Kidney glomerular epithelial cell (primary cell): ENCODE measurements at places on chromosomes 7 and 10.

GRCh38 chr7:77540402-77540822, 3.3 kb downstream of the PTPN12 start:
- no peak for DNase-seq

GRCh38 chr10:23608926-23609325, 170.1 kb downstream of the OTUD1 start:
- DNase-seq: peak; percentile 64

DNA sequence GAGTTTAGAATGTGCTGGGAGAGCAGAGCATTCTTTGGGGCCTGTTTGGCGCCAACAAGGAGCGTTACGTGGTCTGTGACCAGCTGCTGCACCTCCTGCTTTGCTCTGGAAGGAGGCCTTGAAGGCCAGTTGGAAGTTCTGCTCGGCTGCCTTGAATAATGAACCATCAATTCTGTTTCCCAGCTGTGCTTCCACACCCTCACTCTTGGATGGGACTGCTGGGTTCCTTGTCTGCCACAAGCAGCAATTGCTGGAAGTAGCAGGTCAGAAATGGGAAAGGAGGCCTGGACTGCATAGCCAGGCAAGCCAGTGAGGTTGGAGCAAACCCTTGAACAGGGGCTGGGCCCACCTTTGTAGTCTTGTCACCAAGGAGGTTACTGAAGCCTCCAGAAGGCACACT, 86.6 kb upstream of the INSYN2A start:
- DNase-seq: no peak

DNA sequence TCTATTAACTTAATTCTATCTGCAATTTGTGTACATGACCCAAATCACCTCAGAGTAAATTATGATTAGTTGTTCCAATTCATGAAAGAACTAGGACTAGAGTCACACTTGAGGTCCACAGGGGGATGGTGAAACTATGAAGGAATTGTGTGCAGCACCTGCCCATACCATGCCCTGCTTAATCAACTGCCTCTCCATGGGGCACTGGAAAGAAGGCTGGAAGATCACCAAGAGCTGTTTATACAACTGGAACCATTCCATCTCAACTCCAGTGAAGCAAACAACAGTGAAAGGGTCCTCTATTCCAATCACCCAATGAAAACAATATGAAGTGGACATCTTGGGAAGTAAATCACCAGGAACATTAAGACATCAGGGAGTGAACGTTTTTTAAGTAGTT, 98.7 kb upstream of the SEMA3D start:
- no peak for DNase-seq

GRCh38 chr10:70913893-70914240, 25.5 kb upstream of the PCBD1 start:
- DNase-seq: no peak

GRCh38 chr10:107409522-107409921, 245.0 kb upstream of the SORCS1 start:
- DNase-seq: peak; percentile 51

GRCh38 chr10:34163075-34163905, 651.8 kb downstream of the PARD3 start:
- DNase-seq: no peak

DNA sequence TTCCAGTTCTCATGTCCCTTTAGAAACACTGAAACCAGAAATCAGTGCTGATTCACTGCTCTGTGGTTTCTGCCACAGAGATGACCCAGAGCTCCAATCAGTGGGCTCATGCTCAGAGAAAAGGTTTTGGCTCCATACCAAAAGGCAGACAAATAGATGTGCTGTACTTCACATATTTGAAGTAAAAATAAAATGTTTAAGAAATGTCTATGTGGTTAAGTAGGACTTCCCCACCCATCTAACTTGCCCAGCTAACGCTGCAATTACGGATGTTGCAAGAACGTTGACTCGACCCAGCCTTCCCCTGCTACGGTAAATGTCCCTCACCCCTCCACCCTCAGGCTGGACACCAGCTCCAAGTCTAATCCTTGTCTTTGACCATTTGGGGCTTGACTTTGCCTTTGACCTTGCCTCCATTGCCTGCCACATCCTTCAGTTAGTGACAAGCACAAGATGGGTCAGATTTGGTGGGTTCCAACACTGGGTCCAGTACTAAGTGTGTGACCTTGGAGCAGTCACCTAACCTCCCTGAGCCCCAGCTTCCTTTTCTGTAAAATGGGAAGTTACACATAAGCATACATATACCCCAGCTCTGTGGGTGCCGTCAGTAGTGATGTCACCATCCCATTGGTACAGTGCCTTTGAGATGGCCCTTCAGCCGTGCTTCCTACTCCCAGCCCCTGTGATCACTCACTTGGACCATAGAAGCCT, 95.8 kb downstream of the CHST15 start:
- DNase-seq: peak; percentile 98

GRCh38 chr7:85561706-85562105, 374.9 kb upstream of the SEMA3D start:
- DNase-seq: no peak

GRCh38 chr7:125256446-125256845, 326.8 kb upstream of the POT1 start:
- DNase-seq: peak; percentile 68

DNA sequence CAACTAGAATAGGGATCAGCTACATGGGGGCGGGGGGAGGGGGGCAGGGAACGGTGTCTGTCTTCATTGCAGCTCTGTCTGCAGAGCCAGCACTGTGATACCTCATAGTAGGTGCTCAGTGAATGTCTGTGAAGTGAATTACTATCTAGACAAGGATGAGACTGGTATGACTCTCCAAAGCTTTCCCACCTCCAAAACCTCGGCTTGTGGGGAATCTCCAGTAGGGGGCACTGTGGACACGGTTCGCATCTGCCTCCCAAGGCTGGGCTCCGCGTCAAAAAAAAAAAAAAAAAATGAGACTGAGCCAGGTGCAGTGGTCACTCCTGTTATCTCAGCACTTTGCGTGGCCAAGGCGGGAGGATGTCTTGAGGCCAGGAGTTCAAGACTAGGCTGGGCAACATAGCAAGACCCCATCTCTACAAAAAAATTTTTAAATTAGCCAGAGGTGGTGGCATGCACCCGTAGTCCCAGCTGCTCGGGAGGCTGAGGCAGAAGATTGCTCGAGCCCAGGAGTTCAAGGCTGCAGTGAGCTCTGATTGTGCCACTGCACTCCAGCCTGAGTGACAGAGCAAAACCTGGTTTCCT, 9.6 kb downstream of the TRIM56 start:
- DNase-seq: peak; percentile 35

DNA sequence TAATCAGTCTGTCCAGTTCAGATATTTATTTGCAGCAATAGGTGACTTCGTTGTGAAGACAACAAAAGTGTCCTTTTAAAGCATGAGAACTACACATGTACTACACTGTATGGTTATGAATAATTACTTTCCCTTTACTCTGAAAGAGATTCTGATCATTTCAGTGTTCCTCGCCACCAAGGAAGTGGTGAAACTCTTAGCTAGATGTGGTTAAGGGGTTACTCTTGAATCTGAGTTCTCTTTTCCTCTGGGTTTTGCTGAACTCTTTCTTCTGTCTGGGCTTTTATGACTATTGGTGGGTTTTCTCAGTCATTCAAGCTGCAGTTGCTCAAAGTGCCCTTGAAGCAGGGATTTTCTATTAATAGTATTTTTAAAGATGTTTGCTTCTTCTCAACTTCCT, 127.9 kb upstream of the SEM1 start:
- no peak for DNase-seq

DNA sequence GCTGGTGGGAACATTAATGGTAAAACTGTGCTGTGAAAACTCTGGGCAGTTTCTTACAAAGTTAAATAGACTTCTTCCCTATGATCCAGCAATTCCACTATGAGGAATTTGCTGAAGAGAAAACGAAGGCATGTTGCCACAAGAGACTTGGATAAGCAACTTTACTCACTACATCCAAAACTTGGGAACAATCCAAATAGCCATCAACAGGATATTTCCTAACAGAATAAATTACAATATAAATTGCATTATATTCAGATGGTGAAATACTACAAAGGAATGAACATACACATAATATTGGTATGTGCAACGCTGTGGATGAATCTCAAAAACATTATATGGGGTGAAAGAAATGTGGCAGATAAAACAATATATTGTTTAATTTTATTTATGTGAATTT, 21.4 kb upstream of the MKI67 start:
- DNase-seq: no peak

DNA sequence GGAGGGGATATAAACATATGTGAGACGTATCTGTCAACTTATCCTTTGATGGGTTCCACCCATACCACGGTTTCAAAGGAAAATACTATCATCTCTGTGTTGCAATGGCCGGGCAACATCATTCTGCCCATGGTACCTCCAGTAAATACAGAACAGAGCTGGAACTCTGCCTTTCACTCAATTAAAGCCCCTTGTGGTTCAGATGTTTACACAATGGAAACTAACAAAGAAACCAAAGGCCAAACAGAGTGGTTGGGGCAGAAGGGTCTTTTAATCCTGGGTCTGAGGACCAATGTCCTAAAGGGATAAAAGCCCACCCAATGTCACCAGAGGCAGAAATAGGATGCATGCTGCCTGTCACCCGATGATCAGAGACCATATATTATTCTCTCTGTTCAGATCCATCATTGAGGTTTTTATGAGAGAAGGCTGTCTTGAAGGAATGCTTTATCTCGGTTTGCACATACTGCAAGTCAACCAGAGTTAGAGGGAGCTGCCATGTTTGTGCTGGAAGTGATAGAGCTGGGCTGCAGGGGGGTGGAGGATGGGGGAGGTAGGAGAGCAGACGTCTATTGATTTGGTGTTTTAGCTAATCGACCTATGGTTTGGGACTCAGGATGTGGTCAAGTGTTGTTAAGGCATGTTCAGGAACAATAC, 105.4 kb upstream of the FRMD4A start:
- DNase-seq: no peak

DNA sequence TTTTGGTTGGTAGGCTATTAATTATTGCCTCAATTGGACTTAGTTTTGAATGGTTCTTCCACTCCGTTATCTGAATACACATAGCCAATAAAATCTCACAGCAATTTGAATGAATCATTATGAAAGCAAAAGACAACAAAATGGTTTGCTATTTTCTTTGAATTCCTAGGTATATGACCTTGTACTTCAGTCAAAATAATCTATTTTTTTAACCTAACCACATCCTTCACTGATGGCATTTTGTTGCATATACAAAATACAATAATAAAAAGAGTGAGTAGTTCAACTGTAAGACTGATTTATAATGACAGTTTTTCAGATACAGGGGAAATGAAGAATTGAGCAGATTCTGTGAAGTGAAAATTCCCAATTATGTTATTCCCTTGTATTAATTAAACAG, 433.1 kb downstream of the HTR7 start:
- peak; percentile 70 for DNase-seq

- no peak for DNase-seq
Measured at GRCh38 chr7:76347710-76348109, 11.1 kb downstream of the YWHAG start.

GRCh38 chr7:25864943-25865751, 286.9 kb upstream of the NFE2L3 start:
- no peak for DNase-seq

- peak; percentile 61 for DNase-seq
Measured at GRCh38 chr10:117186832-117187615, 10.3 kb upstream of the KCNK18 start.

GRCh38 chr7:34759477-34760125, 101.6 kb downstream of the NPSR1 start:
- DNase-seq: peak; percentile 52

DNA sequence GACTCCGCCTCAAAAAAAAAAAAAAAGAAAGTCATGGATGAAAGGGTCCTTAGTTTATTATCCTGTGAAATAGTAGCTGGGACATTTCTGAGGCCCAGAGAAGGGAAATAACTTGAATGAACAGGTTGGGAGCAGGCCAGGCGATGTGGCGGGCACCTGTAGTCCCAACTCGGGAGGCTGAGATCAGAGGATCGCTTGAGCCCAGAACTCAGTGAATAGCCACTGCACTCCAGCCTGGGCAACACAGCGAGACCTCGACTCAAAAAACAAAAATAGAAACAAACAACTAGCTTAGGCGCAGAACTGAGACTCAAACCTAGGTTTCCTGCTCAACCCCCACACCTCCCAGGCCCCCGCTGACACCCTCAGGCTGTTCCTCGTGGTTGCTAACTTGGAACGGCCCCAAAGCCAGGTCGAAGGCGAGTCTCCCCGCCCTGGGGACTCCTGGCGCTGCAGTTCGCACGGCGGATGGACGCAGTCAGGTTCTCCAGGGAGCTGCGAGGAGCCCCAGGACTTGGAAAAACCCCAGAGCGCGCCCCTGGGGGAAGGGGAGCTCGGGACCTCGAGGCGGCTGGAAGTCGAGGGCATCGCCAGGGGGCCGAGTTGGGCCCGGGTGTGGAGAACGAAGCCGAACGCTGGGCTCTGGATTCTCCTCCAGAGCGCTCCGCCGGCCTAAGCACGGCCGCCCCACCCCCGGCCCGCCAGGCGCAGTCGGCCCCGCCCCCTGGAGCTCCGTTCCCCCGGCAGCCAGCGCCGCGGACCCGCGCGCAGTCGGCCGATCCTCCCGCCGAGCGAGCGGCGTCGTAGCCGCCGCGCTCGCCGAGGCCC, at the start of gene STOX1:
Gene STOX1 (plus strand): TSS at position 768 of the 828 bp plus-strand sequence. CDS start 93 bp downstream, outside the sequence.
- DNase-seq: no peak

DNA sequence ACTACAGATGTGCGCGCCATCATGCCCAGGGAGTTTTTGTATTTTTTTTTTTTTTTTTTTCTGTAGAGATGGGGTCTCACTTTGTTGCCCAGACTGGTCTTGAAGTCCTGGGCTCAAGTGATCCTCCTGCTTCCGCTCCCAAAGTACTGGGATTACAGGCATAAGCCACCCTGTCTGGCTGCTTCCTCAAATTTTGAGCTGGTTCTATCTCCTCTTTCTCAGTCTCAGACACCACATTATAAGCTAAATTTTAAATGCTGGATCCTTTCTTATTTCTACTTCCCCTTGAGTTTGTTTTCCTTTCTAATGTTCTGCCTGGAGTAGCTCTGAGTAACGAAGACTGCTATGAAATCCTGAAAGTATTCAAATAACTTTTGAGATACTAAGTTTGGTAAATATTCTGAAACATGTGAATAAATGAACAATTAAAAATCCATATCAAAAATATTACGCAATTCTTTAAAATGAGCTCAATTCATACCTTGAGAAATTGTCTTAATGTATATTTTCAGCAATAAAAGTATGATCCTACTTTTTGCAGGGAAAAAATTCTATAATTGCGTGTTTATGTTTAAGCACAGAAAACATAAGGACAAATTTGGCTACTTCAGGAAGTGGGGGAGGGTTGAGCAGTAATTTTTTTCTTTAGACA, 15.0 kb downstream of the TCAF1 start:
- no peak for DNase-seq

DNA sequence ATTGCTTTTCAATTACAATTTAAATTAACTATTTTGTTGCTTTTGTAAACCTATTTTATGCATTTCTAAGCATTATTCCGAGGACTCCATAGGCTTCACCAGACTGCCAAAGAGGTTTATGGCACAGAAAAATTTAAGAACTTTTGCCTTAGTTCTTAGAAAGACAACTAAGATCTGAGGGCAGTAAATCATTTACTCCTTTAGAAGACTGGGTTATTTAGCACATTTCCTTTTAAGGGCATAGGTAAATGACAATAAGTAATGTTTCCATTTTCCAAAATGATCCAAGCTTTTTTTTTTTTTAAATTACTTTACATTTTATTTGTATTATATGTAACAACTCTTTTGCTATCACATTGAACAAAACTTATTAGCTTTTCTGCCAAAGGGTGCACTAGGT, 15.0 kb upstream of the STEAP4 start:
- no peak for DNase-seq
